Stimulated activated CD4-positive, alpha-beta T cell treated with anti-CD3 and anti-CD28 coated beads, Interleukin-12 subunit alpha, Interleukin-12 subunit beta, amount 100 ng/mL, for 4 hours (primary cell): ENCODE measurements at places on chromosomes 11 and 22.

DNA sequence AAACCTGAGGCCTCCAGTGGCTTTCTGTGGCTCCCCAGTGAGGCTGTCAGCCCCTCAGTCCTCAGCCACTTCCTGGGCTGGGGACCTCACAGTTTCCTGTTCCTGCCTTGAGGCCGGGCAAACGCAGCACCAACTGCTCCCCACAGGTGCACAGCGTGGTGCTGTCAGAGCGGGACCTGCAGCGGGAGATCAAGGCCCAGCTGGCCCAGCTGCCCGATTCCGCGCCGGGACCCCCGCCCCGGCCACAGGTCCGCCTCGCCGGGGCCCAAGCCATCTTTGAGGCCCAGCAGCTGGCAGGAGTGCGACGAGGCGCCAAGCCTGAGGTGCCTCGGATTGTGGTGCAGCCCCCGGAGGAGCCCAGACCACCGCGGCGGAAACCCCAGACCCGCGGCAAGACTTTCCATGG is 5.4 kb downstream of the TBC1D10C start:
- DNase-seq = no peak

- DNase-seq = peak; percentile 25
Measured at GRCh38 chr11:111540114-111540936, at the start of gene LAYN. Gene LAYN (plus strand): TSS chr11:111540720. CDS start chr11:111540844, 124 bp downstream.

DNA sequence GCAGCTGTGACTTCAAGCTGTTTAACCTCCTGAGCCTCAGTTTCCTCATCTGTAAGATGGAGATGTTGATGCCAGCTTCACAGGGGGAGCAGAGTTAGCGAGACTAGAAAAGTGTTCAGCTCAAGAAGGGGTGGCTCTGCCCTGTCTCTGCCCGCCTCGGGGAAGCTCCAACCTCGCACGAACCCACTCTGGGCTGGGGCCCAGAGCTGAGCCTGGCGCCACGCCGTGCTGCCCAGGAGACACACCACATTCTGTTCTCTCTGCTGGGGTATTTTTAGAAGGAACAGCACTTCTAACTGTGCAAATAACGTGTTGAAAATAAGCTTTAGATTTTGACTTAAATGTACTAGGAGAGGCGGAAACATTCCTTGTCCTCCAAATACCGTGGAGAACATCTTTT is 74.1 kb downstream of the PHF21B start:
- no peak for DNase-seq

DNA sequence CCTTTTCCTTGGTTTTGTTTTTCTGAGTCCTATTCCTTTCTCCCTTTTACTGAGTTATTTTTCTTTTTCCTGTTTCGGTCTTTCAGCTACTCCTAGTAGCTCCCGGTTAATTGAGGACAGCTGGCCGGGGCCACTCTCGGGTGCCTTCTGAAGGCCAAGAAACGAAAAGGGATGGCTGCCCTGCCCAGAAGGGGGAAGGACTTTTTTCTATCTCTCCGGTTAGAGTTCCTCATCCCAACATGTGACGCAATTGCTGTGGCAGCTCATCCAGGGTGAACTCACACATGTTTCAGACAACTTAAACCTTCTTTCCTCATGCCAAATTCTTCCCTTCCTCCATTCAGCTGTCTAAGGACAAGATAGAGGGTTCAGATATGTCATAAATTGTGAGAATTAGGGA is 83.6 kb downstream of the PIWIL4 start:
- DNase-seq = no peak

DNA sequence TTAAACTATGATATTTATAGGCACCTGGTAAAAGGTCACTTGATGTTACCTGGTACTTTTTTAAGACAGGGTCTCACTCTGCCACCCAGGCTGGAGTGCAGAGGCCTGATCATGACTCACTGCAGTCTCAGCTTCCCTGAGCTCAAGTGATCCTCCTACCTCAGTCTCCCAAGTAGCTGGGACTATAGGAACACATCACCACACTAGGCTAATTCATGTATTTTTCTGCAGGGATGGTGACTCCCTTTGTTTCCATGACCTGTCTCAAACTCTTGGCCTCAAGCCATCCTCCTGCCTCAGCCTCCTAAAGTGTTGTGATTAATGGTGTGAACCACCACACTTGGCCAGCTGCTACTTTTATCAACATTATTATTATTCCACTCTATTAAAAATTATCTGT is 47.6 kb downstream of the OR4C45 start:
- DNase-seq = no peak

- peak; percentile 75 for DNase-seq
Measured at GRCh38 chr11:20363500-20364340, at the start of gene HTATIP2. Gene HTATIP2 (plus strand): TSS chr11:20363714. CDS start chr11:20364238, 524 bp downstream.

- no peak for DNase-seq
Measured at GRCh38 chr11:111450480-111451320, 61.5 kb downstream of the BTG4 start.
